Activated CD4-positive, alpha-beta T cell treated with anti-CD3 and anti-CD28 coated beads, Interleukin-2, amount 50 U/mL, for 16 hours (primary cell): ENCODE measurements at places on chromosomes 2 and 18.

DNA sequence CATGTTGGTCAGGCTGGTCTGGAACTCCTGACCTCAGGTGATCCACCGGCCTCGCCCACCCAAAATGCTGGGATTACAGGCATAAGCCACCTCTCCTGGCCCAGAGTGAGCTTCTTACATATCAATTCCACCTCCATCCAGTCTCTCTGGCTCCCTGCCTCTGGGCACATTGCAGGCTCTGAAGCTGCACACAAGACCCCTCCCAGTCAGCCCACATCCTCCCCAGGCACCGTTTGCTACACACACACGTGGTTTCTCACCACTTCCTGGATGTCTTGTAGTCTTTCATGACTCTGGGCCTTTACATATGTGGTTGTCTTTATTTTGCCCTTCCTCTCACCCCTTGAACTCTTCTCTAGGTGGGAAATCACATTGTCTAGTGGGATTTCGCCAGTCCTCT is 64.0 kb upstream of the CABLES1 start:
- peak; percentile 91 for DNase-seq

DNA sequence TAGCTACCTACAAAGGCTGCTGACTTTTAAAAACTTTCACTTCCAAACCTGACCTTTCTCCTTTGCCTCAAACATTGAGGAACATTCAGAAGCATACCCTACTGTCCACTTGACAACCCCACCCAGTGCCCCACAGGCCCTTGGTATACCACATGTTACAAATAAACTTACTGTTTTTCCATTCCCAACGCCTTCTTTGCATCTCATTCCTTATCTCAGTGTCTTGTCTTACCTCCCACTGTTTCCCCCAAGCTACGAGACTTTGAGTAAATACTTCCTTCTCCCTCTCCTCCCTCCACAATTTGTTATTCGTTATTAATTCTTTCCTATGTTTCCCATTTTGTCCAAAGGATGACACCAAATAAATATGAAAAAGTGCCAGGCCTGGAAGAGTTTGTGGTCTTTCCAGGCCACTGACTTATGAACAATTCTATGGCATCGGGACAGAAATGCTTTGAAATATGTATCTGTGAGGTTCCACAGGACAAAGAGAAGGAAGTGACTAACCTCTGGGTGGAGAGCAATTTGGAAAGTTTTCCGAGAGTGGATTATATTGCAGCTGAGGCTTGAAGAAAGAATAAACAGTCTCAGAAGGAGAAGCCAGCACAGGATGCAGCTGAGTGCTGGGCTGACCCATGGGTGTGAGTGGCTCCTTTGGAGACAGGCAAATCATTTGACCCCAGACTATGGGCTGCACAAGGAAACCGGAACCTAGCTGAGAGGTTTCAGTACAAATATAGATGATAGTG is 409.0 kb downstream of the LPIN1 start:
- DNase-seq = no peak

GRCh38 chr2:158740127-158740526 is 55.0 kb upstream of the DAPL1 start:
- no peak for DNase-seq

DNA sequence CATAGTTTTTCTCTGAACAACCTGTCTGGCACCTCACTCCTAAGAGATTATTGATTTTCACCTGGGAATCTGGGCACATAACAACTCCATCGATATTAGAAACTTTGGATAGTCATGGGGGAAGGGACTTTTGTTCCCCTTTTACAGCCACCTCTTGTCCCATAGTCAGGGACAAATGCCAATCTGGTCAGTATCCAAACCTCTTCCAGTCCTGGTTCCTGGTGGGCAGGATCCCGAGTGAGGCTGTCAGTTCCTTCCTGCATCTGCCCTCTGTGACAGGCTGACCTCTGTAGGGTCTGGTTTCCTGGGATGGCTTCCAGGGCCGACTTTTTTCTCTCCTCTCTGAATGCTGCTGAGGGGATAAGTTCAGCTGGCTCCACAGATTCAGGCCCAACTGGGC is 11.0 kb downstream of the KIF5C start:
- DNase-seq = no peak

GRCh38 chr18:10072671-10073175 is 158.9 kb downstream of the VAPA start:
- DNase-seq = no peak

GRCh38 chr18:9239720-9240119 is 94.9 kb upstream of the TWSG1 start:
- peak; percentile 13 for DNase-seq

DNA sequence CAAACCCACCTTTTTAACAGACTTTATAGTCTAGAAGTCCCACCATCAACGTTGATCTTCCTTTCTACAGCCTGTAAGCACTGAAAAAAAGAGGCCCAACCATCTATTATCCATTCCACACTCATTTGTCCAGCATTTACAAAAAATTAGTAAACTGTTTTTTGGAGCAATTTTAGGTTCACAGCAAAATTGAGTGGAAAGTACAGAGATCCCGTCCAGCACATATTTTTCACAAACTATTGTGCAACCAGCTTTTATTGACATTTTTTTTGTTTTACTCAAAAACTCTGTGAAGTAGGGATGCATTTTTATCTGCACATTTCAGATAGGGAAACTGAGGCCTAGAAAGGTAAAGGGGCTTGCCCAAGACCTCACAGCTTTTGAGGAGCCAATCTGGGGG is 68.6 kb downstream of the TNP1 start:
- DNase-seq = no peak
